T-helper 1 cell (primary cell): ENCODE measurements at places on chromosomes 11 and 22.

- no peak for DNase-seq
Observed at GRCh38 chr11:116532066-116532465, 240.7 kb downstream of the BUD13 start.

GRCh38 chr11:3622521-3622920, 19.3 kb downstream of the ART5 start:
- DNase-seq, result no peak

GRCh38 chr22:45475851-45476514, 26.7 kb upstream of the FBLN1 start:
- DNase-seq, result no peak

DNA sequence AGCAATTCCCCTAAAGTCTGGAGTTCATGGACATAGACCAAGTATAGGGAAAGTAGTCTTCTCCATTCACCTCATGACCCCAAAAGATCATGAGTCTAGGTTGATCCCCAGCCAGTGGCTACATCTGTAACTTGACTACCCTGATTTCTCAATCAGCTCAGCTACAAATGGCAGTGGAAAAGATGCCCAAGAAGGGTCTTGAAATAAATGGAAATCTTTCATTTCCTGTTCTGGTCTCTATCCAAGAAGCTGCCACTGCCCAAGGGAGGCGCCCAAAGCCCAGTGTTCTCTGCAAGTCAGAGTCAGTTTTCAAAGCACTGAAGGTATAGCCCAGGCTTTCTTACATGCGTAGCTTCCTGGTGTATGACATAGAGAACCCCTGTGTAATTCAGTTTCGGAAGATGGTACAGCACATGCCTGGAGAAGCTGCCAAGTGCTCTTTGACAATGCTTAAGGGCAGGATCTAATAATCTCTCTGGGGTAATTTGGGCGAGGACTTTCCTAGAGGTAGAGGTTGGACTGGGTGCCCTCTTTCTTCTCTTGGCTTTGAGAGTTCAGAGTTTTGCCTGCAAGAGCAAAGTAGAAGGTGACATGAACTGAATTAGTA, 101.1 kb downstream of the ADAMTS15 start:
- DNase-seq, result no peak

GRCh38 chr11:41309716-41310115, 149.7 kb downstream of the LRRC4C start:
- DNase-seq, result no peak

- no peak for DNase-seq
Observed at GRCh38 chr11:69153661-69154060, 2.1 kb upstream of the SMIM38 start.

DNA sequence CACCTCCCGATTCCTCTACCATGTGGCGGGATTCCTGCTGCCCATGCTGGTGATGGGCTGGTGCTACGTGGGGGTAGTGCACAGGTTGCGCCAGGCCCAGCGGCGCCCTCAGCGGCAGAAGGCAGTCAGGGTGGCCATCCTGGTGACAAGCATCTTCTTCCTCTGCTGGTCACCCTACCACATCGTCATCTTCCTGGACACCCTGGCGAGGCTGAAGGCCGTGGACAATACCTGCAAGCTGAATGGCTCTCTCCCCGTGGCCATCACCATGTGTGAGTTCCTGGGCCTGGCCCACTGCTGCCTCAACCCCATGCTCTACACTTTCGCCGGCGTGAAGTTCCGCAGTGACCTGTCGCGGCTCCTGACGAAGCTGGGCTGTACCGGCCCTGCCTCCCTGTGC, 10.5 kb downstream of the CXCR5 start:
- no peak for DNase-seq

DNA sequence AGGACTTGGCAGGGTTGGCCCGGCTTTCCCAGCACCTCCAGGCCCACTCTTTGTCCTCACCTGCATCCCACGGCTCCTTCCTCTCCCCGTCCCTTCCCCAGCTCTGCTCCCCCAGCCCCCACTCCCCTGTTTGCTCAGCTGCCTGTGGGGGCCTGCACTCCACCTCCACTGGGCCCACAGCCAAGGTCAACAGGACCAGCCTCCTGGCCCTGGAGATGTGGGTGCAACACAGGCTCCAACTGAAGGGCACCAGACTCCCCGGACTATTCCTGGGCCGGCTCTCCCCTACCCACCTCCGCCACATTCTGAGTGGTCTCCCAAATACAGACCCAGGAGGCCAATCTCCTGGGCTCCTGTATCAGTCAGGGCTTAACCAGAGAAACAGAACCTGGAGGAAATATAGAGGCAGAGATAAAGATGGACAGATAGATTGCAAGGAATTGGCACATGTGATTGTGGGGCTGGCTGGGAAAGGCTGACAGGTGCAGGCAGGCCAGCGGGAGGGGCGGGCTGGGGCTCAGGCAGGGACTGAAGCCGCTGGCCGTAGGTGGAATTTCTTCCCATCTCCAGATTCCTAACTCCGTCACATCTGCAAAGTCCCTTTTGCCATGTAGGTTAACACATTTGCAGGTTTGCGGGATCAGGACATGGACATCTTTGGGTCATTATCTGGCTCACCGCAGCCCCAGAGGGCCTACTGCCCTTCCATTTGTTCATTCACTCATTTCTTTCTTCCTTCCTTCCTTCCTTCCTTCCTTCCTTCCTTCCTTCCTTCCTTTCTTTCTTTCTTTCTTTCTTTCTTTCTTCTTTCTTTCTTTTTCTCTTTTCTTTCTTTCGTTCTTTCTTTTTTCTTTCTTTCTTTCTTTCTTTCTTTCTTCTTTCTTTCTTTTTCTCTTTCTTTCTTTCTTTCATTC, 45.8 kb upstream of the MYH9 start:
- no peak for DNase-seq

DNA sequence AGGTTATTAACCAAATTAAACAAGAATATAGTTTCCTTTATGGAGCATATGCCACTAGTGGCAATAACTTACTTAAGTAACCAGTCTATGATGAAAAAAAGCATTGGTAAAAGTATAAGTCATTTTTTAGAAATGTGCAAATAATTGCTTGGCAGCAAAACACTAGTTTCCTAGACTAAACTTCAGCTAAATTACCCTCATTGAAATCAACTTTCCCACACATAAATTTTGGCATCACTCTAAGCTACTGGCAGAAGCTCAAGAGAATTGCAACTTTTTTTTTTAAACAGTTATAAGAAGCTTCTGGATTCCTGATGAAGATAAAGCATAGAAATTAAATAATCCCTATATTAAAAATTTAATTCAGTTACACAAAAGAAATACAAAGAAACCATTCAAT, 12.5 kb downstream of the CCDC34 start:
- DNase-seq, result no peak

GRCh38 chr22:46913351-46913750, 150.9 kb downstream of the TBC1D22A start:
- no peak for DNase-seq

GRCh38 chr11:102534261-102534872, 3.8 kb upstream of the MMP7 start:
- no peak for DNase-seq

DNA sequence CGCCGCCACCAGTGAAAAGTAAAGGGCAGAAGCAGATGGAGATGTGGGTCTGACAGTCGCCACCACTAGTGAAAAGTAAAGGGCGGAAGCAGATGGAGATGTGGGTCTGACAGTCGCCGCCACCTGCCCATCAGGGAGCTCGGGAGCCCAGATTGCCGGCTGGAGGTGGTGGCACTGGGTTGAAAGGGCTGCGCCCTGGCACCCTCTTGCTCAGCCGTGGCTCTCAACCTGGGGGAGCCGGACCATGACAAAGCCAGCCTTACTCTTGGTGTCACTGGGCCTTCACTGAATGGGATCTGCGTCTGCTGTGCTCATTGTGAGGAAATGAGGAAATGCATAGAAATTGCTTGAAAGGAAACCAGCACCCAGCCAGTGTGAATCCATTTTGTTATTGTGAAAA, 36.3 kb downstream of the AP2A2 start:
- DNase-seq, result no peak

DNA sequence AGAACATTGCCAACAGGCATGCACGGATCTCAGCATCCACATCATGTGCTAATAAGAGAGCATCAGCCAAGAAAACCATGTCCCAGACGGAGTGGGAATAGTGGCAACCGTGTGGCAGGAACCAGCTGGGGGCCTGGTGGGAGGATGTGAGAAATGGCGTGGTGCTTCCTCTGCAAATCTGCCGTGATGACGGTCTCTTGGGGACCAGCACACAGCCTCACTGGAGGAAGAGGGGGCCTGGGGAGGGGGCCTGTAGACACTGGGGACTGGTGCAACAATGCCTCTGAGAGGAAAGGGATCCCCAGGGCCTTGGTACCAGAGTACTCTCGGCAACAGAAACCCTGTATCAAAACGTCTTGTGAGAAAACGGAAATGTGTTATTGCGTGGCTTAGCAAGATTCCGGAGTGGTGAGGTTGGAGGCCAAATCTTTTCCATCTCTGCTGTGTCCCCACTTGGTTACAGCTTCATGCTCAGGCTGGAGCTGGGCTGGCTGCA, 154.3 kb upstream of the TBCEL start:
- DNase-seq, result no peak

DNA sequence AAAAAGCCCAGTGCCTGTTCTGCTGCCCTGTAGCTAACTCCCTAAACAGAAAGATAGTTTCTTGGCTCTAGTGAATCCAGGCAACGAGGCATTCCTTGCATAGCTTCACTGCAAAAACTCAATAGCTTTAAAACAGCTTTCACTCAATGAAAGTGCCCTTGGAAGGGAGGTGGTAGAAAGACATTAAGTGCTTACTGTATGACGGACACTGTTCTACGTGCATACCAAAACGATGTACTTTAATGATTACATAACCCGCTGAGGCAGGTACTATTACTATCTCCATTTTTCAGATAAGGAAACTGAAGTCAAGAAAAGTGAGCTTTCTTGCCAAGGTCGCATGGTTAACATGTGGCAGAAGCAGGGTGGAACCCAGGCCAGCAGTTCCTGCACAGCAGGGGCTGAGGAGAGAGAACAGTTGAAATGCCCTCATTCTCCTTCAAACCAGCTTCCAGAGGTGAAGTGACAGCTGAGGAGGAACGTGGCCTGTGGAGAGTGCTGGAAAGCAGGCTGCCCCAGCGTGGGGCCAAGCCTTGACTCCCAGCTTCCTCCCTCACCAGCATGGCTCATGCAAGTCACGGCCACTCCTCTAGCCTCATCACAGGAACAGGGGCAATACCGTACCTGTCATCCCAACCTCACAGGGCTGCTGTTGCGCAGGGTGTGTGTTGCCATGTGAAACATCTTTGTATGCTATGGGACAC, 227.5 kb upstream of the NARS2 start:
- DNase-seq, result no peak

DNA sequence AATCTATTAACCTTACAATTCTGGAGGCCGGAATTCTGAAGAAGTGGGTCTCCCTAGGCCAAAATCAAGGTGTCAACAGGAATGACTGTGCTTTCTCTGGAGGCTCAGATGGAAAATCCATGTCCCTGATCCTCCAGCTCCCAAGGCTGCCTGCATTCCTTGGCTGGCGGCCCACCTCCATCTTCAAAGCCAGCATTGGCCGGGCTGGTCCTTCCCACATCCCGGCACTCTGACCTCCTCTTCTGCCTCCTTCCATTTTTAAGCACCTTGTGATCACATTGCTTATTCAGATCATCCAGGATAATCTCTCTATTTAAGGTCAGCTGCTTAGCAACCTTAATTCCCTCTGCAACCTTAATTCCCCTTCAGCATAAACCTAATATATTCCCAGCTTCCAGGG, 22.7 kb upstream of the CTSD start:
- no peak for DNase-seq

- DNase-seq, result no peak
Observed at GRCh38 chr11:96706761-96707160, 316.9 kb downstream of the JRKL start.

- DNase-seq, result no peak
Observed at GRCh38 chr11:115623021-115623451, 118.8 kb upstream of the CADM1 start.

DNA sequence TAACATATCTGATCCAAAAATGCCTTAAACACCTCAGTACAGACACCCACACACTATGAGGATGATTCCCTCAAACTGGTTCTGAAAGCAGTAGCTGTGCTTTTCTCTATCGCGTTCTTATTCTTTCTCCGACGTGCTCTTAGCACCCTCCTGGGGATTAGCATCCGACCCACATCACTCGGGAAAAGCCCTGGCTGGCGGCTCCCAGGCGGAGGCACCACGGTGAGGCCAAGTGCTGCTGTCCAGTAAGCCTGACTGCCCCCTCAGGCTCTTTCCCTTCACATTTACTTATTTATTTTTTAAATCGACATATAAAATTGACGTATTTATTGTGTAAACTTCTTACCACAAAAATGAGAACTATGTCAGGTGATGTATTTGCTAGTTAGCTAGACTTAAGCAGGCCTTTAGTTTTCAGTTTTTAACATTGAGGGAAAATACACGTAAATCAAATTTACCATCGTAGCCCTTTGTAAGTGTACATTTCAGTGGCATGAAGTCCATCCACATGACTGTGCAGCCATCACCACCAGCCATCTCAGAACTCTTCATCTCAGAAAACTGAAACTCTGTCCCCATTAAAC, 19.2 kb downstream of the TBX1 start:
- no peak for DNase-seq

GRCh38 chr11:59818572-59818971, 8.0 kb upstream of the MRPL16 start:
- no peak for DNase-seq

GRCh38 chr11:101442171-101442570, 141.6 kb downstream of the TRPC6 start:
- DNase-seq, result no peak

- no peak for DNase-seq
Observed at GRCh38 chr22:44807232-44807631, 54.9 kb downstream of the ARHGAP8 start.

- DNase-seq, result peak; percentile 60
Observed at GRCh38 chr22:50481440-50482106, at the start of gene ADM2. TSS of gene ADM2 (plus strand) at chr22:50481543. CDS start at chr22:50481848, 305 bp downstream.
